ENCODE measurements at places on chromosomes 12 and 14.

DNA sequence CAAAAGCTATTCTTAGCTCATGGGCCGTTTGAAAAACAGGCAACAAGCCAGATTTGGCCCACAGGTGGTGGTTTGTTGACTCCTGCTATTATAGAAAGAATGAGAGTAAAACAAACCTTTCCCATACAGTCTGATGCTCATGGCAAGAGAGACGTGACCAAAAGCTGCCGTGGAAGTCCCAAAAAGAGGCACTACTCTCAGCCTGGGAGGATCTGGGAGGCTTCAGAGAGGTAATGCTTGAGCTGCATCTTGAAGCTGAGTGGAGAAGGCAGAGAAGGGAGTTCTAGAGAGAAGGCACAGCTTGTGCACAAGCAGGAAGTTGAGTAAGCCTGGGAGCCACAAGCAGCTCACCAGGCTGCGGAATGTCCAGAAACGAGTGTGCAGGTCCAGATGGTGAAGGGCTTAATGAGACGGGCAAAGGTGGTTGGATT is 9.6 kb downstream of the PLXNC1 start:
- no peak for DNase-seq

GRCh38 chr12:131559517-131560516 is 151.1 kb upstream of the SFSWAP start:
- no peak for DNase-seq

DNA sequence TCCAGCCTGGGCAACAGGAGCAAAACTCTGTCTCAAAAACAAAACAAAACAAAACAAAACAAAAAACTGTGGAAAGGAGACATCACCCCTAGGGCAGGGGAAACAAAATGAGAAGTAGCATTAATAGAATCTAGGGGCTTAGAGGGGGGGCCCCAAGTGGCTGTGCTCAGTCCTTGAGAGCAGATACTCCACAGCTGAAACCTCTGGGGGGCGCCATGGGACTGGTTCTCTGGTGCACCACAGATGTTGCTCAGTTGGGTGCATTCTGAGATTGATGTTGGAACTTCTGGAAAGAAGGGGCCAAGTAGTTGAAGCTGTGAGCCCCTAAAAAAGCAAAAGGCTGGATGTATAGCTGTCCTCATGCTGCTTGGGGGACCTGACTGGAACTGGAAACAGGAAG is 11.8 kb upstream of the SYNE2 start:
- DNase-seq: no peak

- DNase-seq: no peak
Observed at GRCh38 chr14:92610849-92611271, 97.3 kb downstream of the RIN3 start.

- DNase-seq: no peak
Observed at GRCh38 chr12:115886666-115887065, 390.8 kb downstream of the MED13L start.

GRCh38 chr14:92398888-92399636 is 76.1 kb downstream of the SLC24A4 start:
- no peak for DNase-seq

GRCh38 chr14:24296341-24297157 is 3.0 kb downstream of the DHRS1 start:
- no peak for DNase-seq

DNA sequence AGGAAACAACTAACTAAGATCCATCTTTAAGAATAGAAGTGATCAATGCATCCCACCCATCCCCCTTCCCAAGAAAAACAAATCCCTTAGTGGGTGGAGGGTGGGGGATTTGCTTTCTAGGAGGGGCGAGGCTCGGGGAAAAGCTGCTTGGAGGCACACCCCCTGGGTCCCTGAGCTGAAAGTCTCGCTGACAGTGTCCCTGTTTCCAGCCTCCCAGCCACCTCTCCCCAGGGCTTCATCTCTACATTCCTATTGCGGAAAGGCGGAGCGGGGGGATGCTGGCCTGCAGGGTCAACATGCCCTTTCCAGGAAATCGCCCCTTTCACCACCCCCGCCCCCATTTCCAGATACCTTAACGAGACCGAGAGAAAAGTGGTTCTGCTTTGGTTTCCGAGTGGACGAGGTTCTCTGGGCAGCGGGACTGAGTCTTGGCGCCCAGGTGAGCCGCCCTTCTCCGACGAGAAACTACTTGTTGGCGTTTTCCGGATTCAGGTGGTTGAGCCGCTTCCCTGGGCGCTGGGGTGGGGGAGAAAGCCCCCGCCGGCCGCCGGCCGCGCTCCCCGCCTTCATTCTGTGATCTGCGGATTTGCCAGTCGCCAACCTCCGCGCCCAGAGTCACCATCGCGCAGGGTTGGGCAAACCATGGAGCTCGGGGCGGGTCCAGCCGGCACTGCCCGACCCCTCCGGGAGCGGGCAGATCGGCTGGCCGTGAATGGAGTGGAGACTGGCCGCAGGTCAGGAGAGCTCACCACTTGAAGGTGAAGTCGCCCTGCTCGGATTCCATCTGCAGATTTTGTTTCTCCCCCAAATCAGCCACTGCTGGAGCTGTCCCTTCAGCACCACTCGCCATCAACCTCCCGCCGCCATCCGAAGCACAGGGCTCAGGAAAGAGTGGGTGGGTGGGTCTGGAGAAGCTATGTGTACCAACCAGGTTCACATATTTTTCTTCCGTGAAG is 505 bp downstream of the KCNC2 start:
- no peak for DNase-seq

- no peak for DNase-seq
Observed at GRCh38 chr12:103382736-103383346, 112.9 kb downstream of the C12orf42 start.

GRCh38 chr14:74265301-74265965 is 26.2 kb downstream of the VSX2 start:
- DNase-seq: no peak

DNA sequence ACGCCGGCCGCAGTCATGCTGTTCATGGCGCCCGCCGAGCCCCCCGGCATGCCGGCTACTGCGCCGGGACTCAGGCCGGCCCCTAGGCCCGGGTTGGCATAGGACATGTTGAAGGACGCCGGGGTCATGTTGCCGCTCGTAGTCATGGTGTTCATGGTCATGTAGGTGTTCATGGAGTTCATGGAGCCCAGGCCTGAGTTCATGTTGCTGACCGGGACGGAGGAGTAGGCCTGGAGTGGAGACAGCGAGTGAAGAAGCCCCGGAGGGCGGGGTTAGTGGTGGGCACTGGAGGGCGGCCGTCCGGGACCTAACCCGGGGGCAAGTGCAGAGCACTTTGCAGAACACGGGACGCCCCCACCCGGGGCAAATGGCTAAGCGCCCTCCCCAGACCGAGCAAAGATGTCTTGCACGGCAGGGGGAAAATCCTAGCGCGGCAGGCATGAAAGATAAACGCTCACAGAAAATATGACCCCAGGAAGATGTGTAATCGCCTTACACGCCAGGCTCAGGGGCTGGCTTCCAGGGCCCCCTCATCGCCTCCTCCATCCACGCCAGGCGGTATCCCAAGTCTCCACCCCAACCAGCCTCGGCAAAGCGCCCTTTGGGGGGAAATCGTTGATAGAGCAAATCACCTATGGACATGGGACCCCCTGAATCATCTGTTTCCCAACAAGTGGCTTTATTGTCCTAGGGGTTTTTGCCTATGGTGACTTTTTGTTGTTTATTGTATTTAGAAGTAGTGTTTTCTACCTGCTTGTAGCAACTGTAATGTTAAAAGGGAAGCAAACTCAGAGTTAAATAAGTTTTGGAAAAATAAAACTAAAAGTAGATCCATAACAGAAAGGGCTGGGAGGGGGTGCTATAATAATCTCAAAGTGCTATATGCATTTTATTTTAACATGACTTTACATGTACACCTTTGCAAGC is 2.3 kb downstream of the FOXA1 start:
- no peak for DNase-seq

DNA sequence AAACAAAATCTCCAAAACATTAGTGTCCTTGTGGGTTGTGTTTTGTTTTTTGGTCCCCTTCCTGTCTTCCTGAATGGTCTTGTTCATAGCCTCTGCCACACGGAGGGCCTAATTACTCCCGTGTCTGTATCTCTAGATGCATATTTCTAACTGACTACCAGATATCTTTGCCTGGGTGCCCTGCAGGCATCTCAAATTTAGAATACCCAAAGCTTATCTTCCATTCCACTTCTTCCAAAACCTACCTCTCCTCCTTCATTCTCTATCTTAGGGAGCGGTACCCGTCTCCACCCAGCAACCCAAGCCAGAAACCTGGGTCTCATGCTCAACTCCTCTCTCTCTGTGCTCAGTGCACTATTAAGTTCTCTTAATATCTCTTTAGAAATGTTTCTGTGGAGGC is 10.9 kb upstream of the METAP2 start:
- no peak for DNase-seq

All from putamen (tissue), 1 donor.